ENCODE measurements at places on chromosomes 1 and 21. TPM values are rescaled to one million over a fixed set of nuclear protein-coding genes. Genes with fewer than 3 reads are reported as not detected.

GRCh38 chr1:198655459-198656121 is 16.8 kb downstream of the PTPRC start:
- H3K4me1 ChIP-seq: no peaks in the 10 kb centered on the region
- H3K36me3 ChIP-seq: no peaks in the 10 kb centered on the region
- H3K27ac ChIP-seq: no peak overlapping the region
- H3K27me3 ChIP-seq: no peaks in the 10 kb centered on the region
- no peak for DNase-seq
- H3K4me3 ChIP-seq: no peak overlapping the region

DNA sequence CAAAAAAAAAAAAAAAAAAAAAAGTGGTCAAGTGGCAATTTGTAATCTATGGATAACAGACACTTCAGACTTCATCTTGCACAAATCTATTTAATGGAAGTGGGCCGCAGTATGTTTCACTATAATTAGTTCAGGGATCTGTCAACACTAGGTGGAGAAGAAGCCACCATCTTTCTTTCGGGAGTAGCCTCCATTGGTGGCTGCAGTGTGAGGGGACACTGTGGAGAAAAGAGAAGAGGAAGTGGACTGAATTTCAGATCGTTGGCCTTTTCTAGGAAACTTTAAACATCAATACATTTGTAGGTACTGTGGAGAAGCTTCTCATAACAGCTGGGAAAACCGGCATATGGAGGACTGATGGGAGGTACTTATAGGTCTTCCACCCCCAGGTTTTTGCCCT is 8.0 kb upstream of the ELAPOR1 start:
- peaks cover 11% of the 10 kb centered on the region for H3K4me1 ChIP-seq
- no peak for DNase-seq
- H3K4me3 ChIP-seq: no peak overlapping the region

DNA sequence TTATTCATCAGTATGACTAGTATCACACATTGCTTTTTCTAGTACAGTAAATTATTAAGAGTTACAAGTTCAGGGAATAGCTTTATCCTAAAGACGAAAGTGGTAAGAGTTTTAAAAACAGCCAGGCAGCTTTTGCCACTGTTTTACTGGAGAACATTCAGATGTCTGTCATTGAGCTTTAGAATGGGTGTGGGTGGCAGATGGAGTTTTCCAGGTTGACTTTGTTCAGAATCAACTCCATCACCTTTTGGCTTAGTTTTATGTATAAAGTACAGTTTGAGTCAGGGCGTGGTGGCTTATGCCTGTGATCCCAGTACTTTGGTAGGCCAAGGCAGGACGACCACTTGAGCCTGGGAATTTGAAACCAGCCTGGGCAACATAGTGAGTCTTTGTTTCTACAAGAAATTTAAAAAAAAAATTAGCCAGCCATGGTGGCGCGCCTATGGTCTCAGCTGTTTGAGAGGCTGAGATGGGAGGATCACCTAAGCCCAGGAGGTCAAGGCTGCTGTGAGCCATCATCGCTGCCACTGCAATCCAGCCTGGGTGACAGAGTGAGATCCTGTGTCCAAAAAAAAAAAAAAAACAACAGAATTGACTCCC is 29.9 kb upstream of the PLEKHM2 start:
- H3K4me1 ChIP-seq: no peaks in the 10 kb centered on the region
- no peak overlapping the region for H3K4me3 ChIP-seq
- H3K27ac ChIP-seq: no peak overlapping the region
- H3K27me3 ChIP-seq: no peaks in the 10 kb centered on the region
- DNase-seq: no peak

- H3K36me3 ChIP-seq: no peaks in the 10 kb centered on the region
- H3K4me3 ChIP-seq: peak overlapping the region; percentile 76
- DNase-seq: peak; percentile 74
- H3K4me1 ChIP-seq: peaks cover 9% of the 10 kb centered on the region
Measured at GRCh38 chr1:242523719-242524570, 552 bp downstream of the PLD5 start.

DNA sequence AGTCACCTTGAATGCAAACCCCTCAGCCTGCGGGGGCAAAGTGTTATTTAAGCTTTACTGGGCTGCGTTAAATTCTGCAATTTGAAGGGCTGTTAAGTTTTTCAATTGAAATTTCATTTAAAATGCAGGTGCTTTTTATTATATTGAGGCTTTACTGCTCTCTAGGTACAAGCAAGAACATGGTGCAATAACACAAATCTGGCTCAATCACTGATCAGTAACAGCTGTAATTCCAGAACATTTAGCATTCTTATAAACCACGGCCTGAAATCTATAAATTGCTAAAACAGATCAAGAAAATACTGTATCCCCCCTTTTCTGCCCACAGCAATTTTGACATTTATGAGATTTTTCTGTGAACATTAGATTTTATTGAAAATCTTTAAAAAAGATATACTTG is 322.8 kb downstream of the KCTD3 start:
- H3K4me1 ChIP-seq: peaks cover 3% of the 10 kb centered on the region
- H3K27ac ChIP-seq: no peak overlapping the region
- DNase-seq: no peak

GRCh38 chr1:43473463-43473862 is 19.7 kb upstream of the HYI start:
- DNase-seq: no peak
- H3K27ac ChIP-seq: no peak overlapping the region
- no peak overlapping the region for H3K4me3 ChIP-seq

GRCh38 chr1:117740496-117740895 is 134.6 kb downstream of the TENT5C start:
- H3K4me3 ChIP-seq: no peak overlapping the region
- H3K4me1 ChIP-seq: peaks cover 7% of the 10 kb centered on the region
- peaks cover 6% of the 10 kb centered on the region for H3K36me3 ChIP-seq
- H3K27me3 ChIP-seq: no peaks in the 10 kb centered on the region

GRCh38 chr21:45219517-45219916 is 68.2 kb downstream of the POFUT2 start:
- DNase-seq: no peak
- H3K4me1 ChIP-seq: no peaks in the 10 kb centered on the region
- H3K27me3 ChIP-seq: no peaks in the 10 kb centered on the region
- peaks cover 15% of the 10 kb centered on the region for H3K36me3 ChIP-seq

DNA sequence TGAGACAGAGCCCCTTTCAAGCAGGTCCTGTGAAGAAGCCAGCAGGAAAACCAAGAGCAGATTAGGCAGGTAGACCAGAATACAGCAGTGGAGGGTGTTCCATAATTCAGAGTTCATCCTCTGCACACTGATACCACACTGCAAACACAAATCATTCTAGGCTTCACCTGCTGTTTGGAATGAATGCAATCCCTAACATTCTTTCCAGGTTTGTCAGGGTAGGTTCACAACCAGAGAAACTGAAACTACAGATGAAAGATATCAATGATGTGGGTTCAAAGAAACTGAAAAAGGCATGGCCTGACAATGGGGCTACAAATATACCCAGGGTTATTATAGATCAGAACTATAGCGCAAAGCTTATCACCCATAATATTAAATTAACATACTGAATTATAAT is 8.9 kb upstream of the SGIP1 start:
- no peaks in the 10 kb centered on the region for H3K4me1 ChIP-seq
- H3K27ac ChIP-seq: no peak overlapping the region
- no peak overlapping the region for H3K4me3 ChIP-seq

DNA sequence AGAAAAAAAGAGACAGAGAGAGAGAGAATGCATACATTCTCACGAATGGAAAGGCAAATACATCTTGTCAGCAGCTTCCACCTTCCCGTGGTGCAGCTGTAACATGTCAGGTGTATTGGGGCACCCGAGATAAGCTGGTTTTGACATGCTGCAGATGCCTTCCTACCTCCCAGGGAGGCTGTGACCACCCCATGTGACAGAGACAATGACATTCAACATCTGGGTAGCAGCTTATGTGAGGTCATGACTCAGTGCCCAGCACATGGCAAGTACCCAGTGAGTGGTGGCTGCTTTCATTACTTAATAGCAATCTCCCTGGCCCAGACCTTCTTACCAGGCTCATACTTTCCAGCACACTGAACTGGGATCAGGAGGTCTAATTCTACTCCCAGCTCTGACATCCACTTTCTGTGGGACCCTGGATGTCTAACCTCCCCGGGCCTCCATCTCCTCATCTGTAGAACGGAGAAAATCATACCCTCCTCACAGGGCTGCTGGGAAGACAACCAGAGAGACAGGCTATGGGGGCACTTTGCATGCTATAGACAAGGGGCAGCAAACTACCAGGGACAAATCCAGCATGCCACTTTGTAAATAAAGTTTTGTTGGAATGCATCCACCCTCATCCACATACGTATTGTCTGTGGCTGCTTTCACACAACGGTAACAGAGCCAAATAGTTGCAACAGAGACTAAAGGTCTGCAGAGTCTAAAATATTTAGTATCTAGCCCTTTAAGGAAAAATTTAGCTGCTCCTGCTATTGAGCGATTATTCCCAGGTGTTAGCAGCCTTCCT is 38.5 kb upstream of the ZBTB40 start:
- no peaks in the 10 kb centered on the region for H3K36me3 ChIP-seq
- H3K4me3 ChIP-seq: peak overlapping the region; percentile 27
- H3K4me1 ChIP-seq: peaks cover 40% of the 10 kb centered on the region
- H3K27ac ChIP-seq: peak overlapping the region; percentile 96

- H3K4me3 ChIP-seq: peak overlapping the region; percentile 17
- H3K4me1 ChIP-seq: peaks cover 14% of the 10 kb centered on the region
- DNase-seq: peak; percentile 25
- peaks cover 49% of the 10 kb centered on the region for H3K27me3 ChIP-seq
- peak overlapping the region; percentile 53 for H3K27ac ChIP-seq
Measured at GRCh38 chr1:44543064-44543744, 131.1 kb downstream of the TMEM53 start.

GRCh38 chr1:36034692-36035091 is 49.2 kb upstream of the TEKT2 start:
- no peaks in the 10 kb centered on the region for H3K4me1 ChIP-seq
- H3K27ac ChIP-seq: no peak overlapping the region
- peaks cover 26% of the 10 kb centered on the region for H3K36me3 ChIP-seq
- no peaks in the 10 kb centered on the region for H3K27me3 ChIP-seq
- no peak for DNase-seq

- no peaks in the 10 kb centered on the region for H3K36me3 ChIP-seq
- peaks cover 2% of the 10 kb centered on the region for H3K4me1 ChIP-seq
- H3K4me3 ChIP-seq: no peak overlapping the region
- H3K27ac ChIP-seq: no peak overlapping the region
- H3K27me3 ChIP-seq: peaks cover 43% of the 10 kb centered on the region
- no peak for DNase-seq
Measured at GRCh38 chr1:203359010-203359571, 8.2 kb upstream of the FMOD start.

- H3K27me3 ChIP-seq: no peaks in the 10 kb centered on the region
- no peak overlapping the region for H3K4me3 ChIP-seq
- no peak for DNase-seq
- H3K4me1 ChIP-seq: peaks cover 42% of the 10 kb centered on the region
Measured at GRCh38 chr21:38802050-38803026, 3.4 kb upstream of the ETS2 start.

DNA sequence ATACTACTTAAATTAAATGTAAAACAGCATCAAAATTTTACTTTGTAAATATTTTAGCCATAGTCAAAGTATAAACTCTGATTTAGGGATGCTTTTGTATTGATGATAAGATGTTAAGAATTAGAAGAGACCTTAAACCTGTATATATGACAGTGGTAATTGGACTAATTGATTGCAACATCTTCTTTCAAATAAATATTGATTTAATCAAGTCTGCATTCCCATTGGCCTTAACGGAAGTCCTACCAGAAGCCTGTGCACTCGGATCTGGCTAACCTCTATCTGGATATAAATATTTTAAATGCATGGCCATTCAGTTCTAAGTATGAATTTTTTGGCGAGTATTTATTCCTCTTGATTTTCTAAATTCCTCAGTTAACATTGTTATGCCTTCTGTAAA is 856.1 kb downstream of the USP25 start:
- no peak overlapping the region for H3K27ac ChIP-seq
- DNase-seq: no peak
- H3K36me3 ChIP-seq: no peaks in the 10 kb centered on the region
- H3K4me3 ChIP-seq: no peak overlapping the region

DNA sequence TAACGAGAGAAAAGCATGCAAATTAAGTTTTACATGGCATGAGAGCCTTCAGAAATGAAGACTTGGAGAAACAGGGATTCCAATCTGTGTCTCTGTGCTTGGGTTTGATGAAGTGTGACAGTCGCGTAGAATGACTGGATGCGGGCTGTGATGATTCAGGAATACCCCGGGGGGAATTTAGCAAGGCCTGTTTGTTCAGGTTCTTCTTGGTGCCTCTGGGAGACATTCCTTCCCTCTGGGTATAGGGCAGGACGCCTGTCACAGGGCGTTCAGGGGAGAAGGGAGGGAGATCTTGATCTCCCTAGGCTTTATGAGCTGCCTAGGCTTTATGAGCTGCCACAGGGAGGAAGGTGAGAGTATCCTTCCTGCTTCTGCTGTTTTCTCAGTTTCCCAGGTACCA is 36.6 kb downstream of the DOP1B start:
- H3K4me3 ChIP-seq: no peak overlapping the region
- peaks cover 27% of the 10 kb centered on the region for H3K4me1 ChIP-seq
- H3K36me3 ChIP-seq: peaks cover 8% of the 10 kb centered on the region
- H3K27ac ChIP-seq: no peak overlapping the region
- DNase-seq: no peak

GRCh38 chr1:19813643-19813960 is 1.5 kb downstream of the RNF186 start:
- H3K36me3 ChIP-seq: no peaks in the 10 kb centered on the region

- no peaks in the 10 kb centered on the region for H3K36me3 ChIP-seq
- DNase-seq: no peak
- H3K4me1 ChIP-seq: peaks cover 5% of the 10 kb centered on the region
- no peak overlapping the region for H3K4me3 ChIP-seq
- no peak overlapping the region for H3K27ac ChIP-seq
Measured at GRCh38 chr21:38354746-38355145, 98.0 kb downstream of the KCNJ15 start.

Gene MTARC1
- 40.5 TPM for total RNA-seq

Gene STXBP3
- total RNA-seq: 46.9 TPM

Gene PRDX6
- total RNA-seq: 264 TPM

Gene EPHA8
- 0.24 TPM for total RNA-seq

Gene PSMG1
- 35.0 TPM for total RNA-seq

Gene ANKRD35
- total RNA-seq: 0.31 TPM

Gene PTGFR
- total RNA-seq: not detected

Gene C1orf141
- total RNA-seq: not detected

Gene DAP3
- 121 TPM for total RNA-seq

Gene TMEM200B
- total RNA-seq: 13.3 TPM
